NCI-H526 treated with DMSO at 0.1 percent for 48 hours (cell line): ENCODE measurements at places on chromosomes 11 and 22.

DNA sequence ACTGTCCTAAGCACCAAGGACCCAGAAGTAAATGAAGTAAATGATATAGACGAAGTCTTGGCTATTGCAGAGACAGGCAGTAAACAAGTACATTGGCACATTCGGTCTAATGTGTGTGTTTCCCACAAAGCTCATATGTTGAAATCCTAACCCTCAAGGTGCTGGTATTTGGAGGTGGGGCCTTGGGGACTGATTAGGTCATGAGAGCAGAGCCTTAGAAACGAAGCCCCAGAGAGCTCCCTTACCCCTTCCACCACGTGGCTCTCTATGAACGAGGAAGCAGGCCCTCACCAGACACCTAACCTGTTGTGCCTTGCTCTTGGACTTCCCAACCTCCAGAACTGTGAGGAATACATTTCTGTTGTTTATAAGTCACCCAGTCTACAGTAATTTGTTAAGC, 14.9 kb downstream of the CLMP start:
- no peak for DNase-seq

DNA sequence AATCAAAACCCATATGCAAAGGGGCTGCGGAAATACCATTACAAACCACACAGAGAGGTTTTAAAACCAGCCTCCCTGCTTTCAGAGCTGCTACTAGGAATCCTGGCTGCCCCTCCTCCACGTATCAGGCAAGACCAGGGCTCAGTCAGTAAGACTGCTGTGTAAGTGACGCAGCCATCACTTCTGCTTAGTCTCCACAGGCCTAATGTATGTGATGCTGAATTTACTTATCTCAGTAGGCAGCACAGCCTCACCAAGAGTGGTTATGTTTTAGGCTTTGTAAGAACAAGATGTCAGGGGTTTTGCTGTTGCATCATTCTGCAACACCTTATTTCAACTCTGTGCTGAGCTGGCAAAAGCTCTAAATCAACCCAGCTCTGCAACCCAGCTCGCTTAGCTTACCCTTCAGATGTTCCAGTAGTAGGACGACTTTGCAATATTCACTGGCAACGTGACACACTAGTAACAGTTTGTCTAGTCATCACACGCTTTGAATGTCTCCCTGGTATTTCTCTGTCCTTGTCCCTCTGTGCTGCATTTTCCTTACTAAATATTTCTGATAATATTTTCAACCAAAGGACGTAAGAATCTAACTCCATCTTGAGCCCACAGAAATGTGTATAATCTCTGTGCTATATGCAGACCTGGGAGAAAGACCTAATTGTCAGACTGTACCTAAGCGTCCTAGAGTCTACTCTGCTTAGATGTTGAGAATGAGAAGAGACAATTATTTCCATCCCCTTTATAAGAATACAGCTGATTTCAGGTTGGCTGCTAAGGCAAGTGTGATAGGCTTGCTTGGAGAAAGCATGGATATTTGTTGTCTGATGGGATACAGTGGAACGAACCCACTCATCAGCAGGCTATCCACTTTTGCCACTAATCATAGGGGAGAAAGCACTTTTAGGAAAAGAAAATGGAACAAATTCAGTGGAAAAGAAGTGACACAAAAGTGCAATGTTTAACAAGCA, 72.2 kb downstream of the LARGE2 start:
- no peak for DNase-seq

- no peak for DNase-seq
These were observed 110.5 kb downstream of the MICAL3 start for GRCh38 chr22:17913801-17914347.

- DNase-seq, result peak; percentile 40
These were observed 21.9 kb upstream of the POLD3 start for GRCh38 chr11:74570266-74571061.

- no peak for DNase-seq
These were observed 97.2 kb upstream of the BLID start for GRCh38 chr11:122213171-122213570.

DNA sequence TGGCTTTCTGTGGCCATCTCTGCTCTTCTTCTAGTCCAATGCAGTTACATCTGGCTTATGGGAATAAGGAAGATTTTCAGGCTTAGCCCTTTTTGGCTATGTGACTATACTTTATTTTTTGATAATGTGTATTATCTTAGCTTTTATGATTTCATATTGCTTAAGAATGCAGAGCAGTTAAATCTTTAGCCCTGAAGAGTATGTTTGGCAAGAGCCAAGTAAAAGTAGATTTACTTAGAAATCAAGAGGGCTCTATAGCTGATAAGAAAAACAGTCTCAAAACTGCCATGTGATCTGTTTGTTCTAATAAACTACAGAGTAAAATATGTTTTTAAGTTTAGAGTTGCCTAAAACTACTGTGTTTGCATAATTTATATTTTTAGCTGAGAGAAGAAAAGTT, 61.2 kb downstream of the RNF169 start:
- DNase-seq, result no peak
